Activated CD8-positive, alpha-beta memory T cell treated with anti-CD3 and anti-CD28 coated beads for 1 hour (primary cell): ENCODE measurements at places on chromosomes 12 and 14.

GRCh38 chr14:93343266-93343665 lies 3.7 kb upstream of the COX8C start:
- DNase-seq: no peak

GRCh38 chr12:49368240-49368600 lies 958 bp downstream of the SPATS2 start:
- no peak for DNase-seq

- peak; percentile 85 for DNase-seq
Measured at GRCh38 chr12:95858451-95859343, at the start of gene SNRPF. Gene SNRPF (plus strand): TSS chr12:95858952. CDS start chr12:95859074, 122 bp downstream.

DNA sequence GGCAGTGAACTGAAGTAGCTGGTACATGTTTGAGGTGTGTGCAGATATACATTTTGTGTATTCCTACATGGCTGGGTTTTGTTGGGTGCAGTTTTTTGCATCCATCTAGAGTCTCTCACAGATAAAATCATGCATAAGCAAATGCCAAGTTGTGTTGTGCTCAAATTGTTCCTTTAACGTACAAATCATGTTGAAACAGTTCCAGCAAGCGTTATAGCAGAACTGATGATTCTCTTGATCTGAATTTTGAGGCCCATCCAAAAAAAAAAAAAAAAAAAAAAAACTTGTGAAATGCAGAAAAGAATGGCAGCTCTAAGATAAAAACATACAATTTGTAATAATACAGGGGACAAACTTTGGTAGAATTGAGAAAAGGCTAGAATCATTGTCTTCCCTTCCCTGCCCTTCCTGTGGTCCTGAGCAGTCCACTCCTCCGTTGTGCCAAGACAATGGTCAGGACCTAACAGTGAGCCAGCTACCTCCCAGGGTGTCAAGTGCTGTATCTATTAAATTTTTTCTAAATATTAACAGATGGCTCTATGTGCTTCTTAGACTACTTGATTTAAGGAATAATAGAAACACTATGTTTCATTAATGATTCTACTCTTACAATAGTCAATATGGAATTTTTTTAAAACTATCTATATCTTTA lies 122.1 kb downstream of the PLEKHA5 start:
- no peak for DNase-seq

DNA sequence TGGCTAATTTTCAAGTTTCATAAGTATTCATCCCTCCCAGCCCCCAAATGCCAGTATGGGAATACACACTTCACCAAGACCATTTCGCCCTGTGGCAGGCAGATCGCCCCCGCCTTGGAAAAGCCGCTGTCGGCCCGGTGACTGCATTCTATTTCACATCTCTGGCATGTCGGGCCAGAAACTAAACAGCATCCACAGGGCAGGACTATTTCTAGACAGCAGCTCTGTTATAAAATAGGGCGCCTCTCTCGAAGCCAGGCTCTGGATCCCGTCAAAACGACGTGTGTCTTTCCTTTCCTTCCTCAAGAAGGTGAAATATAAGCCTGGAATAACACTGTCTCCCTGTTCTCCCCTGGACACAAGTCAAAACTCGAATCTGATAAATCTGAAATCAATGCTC lies 56.8 kb downstream of the GSC start:
- DNase-seq: no peak

- no peak for DNase-seq
Measured at GRCh38 chr12:4526923-4527546, 11.7 kb upstream of the RAD51AP1 start.

GRCh38 chr14:64801800-64802199 lies 77.9 kb downstream of the SPTB start:
- no peak for DNase-seq

DNA sequence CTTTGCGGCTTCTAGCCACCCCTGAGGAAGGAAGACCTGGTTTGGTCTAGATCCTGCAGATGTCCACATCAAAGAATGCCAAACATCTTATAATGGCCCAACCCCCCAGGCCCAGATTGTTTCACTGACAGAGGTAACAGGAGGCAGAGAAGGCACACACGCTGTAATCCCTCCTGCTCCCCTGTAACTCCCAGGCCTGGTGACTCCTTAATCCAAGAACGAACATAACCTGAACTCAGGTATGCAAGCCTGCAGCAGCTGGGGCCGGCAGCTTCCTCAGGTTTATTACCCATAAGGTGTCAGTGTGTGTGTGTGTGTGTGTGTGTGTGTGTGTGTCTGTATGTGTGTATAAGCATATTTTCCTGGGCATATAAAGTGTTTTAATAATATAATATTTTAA lies 52.7 kb downstream of the ERH start:
- no peak for DNase-seq

GRCh38 chr14:104353921-104354701 lies 215.7 kb downstream of the KIF26A start:
- DNase-seq: no peak

- DNase-seq: no peak
Measured at GRCh38 chr12:130711756-130712155, 4.3 kb downstream of the RIMBP2 start.

- no peak for DNase-seq
Measured at GRCh38 chr12:120062976-120063579, 53.5 kb downstream of the RAB35 start.

DNA sequence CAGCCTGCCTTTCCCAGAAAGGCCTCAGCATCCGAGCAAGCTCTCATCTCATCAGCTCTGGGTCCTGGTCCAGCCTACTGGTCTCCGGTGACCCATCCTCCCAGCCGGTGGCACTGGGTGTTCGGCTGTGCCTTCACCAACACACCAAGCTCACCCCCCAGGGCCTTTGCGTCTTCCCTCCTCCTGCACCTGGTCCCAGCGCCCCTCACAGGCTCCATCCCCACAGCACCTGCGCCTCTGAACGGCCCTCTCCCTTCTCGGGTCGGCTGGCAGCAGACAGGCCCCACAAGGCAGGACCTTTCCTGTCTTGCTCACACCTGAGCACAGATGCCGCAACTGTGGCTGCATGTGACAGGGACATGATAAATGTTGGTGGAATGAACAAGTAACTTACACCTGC lies 13.1 kb downstream of the P2RX2 start:
- DNase-seq: no peak

- no peak for DNase-seq
Measured at GRCh38 chr12:93569301-93569655, 3.2 kb upstream of the SOCS2 start.

GRCh38 chr12:106249411-106250135 lies 1.8 kb upstream of the CKAP4 start:
- no peak for DNase-seq

GRCh38 chr12:48991247-48992050 lies 7.7 kb downstream of the DDN start:
- DNase-seq: no peak

DNA sequence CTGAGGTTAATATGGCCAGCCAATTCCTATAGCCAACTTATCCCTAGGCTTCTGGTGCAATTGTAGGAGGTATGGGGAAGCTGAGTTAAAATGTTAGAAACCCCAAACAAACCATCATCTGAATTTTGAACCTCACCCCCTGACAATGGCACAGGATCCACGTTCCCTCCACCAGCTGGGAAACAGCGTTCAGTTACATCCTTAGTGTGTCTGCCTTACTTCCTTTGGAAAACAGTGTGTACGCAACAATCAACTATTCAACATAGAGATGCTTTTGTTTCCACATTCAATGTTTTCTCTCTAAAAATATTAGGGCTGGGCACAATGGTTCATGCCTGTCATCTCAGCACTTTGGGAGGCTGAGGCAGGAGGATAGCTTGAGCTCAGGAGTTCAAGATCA lies 203.4 kb downstream of the TTC7B start:
- no peak for DNase-seq

GRCh38 chr12:122527478-122527944 lies 462 bp downstream of the KNTC1 start:
- no peak for DNase-seq

GRCh38 chr12:120710031-120710804 lies at the start of gene UNC119B:
Gene UNC119B (plus strand): TSS chr12:120710458. CDS start chr12:120710475, 17 bp downstream.
- DNase-seq: peak; percentile 42

DNA sequence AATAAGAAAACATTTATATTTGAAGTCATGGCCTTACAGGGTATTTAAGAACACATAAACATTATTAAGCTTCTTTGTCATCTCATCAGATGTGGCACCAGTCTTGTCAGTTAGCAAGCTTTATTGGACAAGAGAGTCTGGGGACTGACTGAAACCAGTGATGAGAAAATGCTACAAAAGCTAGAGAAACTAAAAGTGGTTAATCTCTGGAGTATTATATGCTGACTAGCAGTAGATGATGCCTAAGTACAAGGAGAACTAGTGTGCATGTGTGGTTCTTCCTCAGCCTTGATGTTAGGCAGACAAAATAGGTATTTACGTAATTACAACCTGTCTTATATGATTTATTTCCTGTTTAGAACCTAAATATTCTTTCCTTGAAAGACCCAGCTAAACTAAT lies 176.5 kb downstream of the CPNE8 start:
- DNase-seq: no peak

- no peak for DNase-seq
Measured at GRCh38 chr12:39592295-39592694, 27.3 kb downstream of the ABCD2 start.

GRCh38 chr12:113462117-113462774 lies 9.4 kb downstream of the LHX5 start:
- DNase-seq: peak; percentile 50

- DNase-seq: no peak
Measured at GRCh38 chr12:112408621-112409020, 784 bp downstream of the RPL6 start.

DNA sequence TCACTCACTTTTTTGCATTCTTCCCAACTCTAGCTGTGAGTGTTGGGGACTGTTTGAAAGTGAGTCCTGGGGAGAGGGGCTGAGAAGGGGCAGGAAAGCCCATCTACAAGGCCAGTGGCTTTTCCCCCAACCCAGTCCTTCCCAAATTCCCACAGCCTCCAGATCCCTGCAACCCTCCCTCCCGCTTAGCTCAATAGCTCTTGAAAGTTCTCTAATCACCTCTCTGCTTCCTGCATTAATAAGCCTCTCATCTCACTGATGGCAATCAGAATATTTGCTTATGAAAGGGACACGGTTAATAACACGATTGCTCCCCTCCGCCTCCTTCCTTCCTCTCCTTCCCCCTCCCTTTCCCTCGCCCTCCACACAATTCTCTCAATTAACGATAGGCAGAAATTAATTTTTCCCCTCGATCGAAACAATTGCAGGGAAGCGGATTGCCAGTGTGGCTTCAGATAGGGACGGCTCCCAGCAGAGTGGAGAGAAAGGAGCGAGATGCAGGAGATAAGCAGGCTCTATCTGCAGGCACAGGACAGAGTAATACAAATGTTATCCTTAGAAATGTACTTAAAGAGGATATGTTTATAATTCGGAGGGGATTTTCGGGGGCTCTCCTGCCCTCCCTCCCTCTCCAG lies 15.1 kb upstream of the GPATCH2L start:
- DNase-seq: no peak

GRCh38 chr14:97634751-97635150 lies 837.6 kb downstream of the VRK1 start:
- DNase-seq: no peak

GRCh38 chr12:11717519-11717961 lies 68.1 kb downstream of the ETV6 start:
- no peak for DNase-seq

DNA sequence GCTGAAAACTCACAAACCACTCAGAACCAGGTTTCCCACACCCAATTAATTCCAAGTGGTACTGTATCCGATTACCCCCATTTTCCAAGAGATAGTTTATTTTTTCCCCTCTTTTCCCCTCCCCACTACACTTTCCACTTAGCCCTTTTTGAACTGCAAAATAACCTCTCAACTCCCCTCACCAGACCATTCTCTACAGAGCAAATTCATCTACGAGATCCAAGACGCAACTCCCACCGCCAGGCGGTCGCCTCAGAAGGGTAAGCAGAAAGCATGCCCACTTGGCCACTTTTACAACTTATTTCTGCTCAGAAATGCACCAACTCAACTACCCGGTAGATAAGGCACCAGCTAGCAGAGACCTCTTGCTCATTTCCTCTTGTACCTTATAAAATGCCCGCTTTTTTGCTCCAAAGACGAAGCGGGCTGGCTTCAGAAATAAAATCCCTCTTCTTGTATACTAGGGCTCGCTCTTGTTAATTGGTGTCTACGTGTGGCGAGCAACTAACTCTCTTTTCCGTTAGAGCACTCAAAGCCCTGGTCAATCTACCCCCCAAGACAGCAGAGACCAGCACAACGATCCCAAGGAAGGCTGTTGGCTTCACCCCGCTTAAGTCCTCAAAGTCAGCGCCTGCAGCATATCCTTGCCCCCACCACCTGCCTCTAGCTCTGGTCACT lies 910 bp upstream of the SRP54 start:
- DNase-seq: no peak

- DNase-seq: no peak
Measured at GRCh38 chr14:38042322-38042721, 165.4 kb upstream of the SSTR1 start.

DNA sequence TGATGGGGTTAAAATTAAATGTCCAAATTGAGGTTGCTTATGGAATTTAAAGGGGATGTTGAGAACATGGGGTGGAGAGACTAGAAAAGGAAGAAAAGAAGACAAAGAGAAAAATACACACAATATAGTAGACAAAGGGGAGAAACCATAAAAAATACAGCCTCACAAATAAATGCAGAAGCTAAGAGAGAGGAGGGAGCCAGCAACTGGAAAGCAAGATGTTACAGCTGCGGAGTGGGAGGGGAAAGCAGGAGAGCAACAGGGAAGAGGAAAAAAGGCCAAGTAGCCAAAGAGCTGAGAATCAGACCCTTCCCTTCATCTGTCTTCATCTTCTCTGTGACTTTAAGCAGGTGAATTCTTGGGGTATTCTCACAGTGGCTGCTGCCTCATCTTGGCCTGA lies 39.7 kb upstream of the SMUG1 start:
- DNase-seq: no peak

GRCh38 chr14:104526723-104527645 lies 52.6 kb upstream of the C14orf180 start:
- no peak for DNase-seq

GRCh38 chr14:91350483-91350812 lies 67.2 kb downstream of the CCDC88C start:
- DNase-seq: no peak

GRCh38 chr12:91813701-91814100 lies 331.9 kb downstream of the BTG1 start:
- no peak for DNase-seq

- no peak for DNase-seq
Measured at GRCh38 chr12:72141381-72141780, 130.8 kb upstream of the TRHDE start.

DNA sequence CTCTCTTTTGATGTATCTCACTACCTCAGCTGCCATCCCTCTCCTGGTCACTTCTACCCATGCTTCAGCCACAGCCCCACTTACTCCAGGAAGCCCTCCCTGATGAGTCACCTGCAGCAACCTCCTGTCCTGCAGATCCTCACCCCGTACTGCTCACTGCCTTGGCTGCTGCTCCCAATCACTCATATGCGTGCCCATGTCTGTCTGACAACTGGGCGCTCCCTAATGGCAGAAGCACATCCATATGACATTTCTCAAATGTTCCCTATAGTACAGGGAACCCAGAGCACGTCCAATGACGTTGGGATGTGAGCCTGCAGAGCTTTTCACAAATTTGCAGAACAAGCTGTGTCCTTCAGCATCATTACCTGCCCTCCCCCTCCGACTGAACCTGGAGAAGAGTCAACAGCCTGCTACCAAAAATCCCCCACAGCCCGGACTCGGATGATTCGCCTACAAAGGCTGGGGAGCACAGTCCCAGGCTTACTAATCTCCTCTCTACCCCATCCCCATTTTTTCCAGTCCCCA lies 90.0 kb downstream of the SINHCAF start:
- DNase-seq: no peak

GRCh38 chr14:68507544-68508081 lies 285.3 kb downstream of the ZFP36L1 start:
- no peak for DNase-seq
